Stimulated activated CD4-positive, alpha-beta T cell treated with anti-CD3 and anti-CD28 coated beads, Interleukin-4, amount 100 ng/mL, for 48 hours (primary cell): ENCODE measurements at places on chromosomes 16 and 17.
A peak's percentile ranks its signal among the peaks of the same experiment; 100 is the strongest.

DNA sequence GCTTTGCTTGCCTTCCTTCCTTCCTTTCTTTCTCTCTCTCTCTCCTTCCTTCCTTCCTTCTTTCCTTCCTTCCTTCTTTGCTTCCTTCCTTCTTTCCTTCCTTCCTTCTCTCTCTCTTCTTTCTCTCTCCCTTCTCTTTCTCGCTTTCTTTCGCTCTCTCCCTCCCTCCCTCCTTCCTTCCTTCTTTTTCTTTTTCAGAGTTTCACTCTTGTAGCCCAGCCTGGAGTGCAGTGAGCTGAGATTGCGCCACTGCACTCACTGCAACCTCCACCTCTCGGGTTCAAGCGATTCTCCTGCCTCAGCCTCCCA, 17.9 kb downstream of the FOXJ1 start:
- no peak for DNase-seq

GRCh38 chr16:27703545-27703944, 153.6 kb downstream of the KATNIP start:
- DNase-seq: no peak

DNA sequence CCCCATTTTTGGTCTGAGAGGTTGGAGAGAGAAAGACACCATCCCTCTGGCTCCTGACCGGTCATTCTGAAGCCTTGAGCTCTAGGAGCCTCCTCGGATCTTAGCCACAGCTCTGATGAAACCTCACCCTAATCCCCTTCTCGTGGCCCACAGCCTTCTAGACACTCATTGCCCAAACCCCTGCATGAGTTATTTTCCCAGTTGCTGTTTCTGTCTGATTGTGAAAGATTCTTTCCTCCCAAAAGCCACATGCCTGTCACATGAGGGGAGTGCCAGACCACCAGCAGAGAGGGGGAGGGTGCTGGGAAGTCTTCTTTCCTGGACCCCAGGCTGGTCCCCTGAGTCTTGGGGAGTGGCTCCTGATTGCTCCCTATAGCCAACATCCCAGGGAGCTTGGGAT, 17.6 kb upstream of the ABR start:
- no peak for DNase-seq

DNA sequence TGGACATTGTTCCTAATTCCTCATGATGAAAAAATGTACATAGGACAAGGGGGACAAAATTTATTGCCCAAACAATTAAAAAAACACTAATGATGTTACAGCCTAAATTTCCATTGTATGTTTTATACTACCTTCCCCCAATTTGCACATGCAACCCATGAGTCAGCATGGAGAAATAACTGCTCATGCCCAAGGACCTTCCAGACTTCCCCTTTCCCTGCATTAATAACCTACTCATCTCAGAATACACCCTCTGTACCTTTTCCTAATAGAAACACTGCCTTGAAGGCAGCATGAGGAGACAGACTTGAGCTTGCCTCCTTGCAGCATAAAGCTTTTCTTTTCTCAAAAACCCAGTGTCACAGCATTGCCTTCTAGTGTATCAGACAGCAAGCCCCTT, 2402.8 kb downstream of the TP53TG3F start:
- DNase-seq: no peak

- peak; percentile 11 for DNase-seq
These were observed 26.4 kb downstream of the LDAF1 start for GRCh38 chr16:21184834-21185233.

- DNase-seq: no peak
These were observed 2.5 kb downstream of the SEC14L1 start for GRCh38 chr17:77143306-77143705.

GRCh38 chr16:88466175-88466862, 13.2 kb downstream of the ZFPM1 start:
- no peak for DNase-seq

DNA sequence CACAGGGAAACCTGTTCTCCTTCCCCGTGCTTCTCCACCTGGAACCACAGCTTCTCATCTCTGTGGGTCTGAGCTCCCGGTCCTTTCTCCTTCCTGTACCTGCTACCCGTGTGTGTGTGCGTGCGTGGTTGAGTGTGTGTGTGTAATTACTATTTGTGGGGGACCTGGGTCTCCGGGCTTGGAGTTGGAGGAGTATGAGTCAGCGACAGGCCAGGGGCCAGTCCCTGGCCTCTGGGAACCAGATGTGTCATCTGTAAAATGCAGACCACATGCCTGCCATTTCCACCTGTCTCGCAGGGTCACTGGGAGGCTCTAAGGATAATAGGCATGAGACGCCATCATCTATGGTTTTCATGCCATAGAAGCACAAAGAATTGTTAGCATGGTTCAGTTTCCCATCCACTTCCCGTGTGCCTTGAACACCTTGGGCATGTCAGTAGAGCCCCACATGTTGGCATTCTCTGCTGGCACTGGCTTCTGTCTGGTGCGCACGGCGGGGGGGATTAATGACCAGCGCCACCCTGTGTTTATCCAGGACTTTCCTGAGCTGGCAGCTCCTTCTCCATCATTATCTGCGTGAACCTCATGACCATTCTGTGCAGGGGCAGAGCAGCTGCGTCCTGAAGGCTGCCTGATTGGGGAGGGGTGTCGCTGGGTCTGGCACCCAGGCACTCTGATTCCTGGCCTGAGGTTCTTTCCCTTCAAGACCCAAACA, 1.5 kb downstream of the ZNF205 start:
- DNase-seq: no peak

DNA sequence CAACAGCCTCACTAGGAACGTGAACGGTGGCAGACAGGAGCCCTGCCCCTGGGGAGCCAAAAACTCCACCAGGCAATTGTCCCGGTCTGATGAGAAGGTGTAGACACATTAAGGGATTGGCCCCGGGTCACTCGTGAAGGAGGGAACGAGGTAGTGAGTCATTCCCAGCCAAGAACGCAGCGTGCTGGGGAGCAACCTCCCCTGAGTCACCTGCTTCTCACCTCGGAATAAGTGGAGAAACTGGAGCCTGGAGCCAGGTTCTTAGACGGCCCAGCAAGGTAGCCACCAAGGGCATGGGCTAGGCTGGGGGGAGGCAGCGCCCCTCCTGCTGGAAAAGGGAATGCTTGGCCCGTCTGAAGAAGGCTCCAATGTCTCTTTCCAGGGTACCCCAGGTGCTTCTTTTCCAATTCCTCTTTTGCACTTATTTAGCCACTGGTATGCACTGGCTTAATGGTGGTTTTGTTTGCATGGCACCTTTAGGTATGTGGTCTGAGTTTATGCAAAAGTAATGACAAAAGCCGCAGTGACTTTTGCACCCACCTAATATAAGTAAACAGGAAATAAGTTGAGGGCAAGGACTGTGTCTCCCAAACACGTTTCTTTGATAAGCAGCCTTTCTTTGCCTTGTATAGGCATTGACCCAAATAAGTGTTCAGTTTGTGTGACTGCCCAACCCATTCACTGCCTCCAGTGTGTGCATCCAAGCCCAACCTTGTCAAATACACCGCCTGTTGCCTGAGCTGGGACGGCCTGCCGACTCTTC, 1.8 kb upstream of the HELZ start:
- no peak for DNase-seq

GRCh38 chr17:18381953-18382245, 4.3 kb downstream of the EVPLL start:
- DNase-seq: no peak

DNA sequence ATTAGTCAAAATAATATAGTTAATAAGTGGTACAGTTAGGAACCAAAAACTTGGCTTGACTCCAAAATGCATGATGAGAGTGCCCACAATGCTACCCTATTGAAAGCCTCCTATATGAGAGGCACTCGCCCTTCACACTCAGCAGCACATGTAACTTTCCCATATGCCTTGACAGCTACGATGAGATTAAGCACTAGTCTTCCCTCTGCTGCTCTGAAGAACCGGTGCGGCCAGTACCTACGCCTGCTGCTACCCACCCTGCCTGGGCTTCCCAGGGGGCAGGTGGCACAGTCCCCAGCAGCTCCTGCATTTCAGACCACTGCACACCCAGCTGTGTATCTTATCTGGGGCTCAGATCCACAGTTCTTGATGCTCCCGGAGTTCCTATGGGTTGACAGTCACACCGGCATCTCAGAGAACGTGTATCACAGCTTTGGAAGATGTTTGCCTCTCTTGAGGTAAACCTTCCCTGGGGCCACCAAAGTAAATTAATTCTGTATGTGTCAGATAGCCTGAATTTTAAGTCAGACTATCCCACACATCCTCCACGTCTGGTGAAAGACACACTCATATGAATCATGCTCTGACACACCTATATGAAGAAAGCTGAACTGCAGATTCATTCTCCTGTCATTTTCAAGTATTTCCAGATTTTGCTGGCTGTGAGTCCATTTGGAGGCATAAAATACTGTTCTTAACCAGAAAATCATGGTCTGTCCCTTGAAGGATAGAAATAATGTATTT, 77.8 kb downstream of the MYH10 start:
- no peak for DNase-seq

DNA sequence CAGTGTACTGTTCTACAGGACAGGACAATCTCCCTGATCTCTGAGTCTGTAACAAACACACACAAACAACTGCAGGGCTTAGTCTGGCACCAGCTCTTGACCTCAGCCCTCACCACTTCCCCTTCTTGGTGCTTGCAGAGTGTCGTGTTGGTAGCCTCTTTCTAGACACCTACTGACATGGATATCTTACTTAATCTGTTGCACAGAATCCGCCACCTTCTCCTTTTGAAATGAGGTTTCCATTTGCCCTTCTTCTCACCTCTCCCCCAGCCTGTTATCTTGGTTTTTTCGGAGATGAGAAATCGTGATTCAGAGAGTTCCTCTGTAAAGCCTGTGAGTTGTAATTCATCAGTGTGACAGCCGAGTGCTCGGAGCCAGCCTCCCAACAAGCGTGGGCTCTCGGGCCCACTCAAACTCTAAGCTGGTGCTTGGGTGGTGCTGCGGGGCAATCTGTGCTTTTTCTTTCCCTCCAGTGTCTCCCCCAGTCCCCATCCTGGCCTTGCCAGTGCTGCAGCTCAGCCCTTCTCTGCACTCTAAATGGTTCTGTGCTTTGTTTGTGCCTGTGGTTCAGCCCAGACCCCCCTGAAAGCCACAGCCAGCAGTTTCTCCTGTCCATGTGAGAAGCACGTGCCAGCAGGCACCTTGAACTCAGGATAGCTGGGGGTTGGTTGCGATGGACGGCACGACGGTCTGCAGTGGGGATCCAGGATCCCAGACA, 28.1 kb downstream of the KIAA0513 start:
- DNase-seq: peak; percentile 56

DNA sequence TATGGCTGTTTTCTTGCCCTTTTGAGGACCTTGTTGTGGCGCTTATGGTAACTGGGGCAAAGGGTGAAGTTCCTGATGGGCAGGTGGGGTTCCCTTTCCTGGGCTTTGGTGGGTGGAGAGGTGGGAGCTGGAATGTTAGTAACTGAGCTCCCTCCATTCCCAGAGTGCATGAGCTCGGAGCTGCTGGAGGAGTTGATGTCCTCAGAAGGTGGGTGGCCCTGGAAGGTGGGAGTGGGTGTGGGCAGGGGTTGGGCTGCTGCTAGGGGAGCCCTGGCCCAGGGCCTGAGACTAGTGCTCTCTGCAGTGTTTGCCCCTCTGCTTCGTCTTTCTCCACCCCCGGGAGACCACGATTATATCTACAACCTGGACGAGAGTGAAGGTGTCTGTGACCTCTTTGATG, 1.2 kb upstream of the ELMO3 start:
- DNase-seq: no peak

GRCh38 chr17:61756561-61756960, 106.8 kb downstream of the BRIP1 start:
- DNase-seq: no peak

- DNase-seq: no peak
These were observed 46.5 kb downstream of the KATNIP start for GRCh38 chr16:27596411-27596810.

GRCh38 chr16:11828696-11829095, 22.6 kb downstream of the RSL1D1 start:
- no peak for DNase-seq

DNA sequence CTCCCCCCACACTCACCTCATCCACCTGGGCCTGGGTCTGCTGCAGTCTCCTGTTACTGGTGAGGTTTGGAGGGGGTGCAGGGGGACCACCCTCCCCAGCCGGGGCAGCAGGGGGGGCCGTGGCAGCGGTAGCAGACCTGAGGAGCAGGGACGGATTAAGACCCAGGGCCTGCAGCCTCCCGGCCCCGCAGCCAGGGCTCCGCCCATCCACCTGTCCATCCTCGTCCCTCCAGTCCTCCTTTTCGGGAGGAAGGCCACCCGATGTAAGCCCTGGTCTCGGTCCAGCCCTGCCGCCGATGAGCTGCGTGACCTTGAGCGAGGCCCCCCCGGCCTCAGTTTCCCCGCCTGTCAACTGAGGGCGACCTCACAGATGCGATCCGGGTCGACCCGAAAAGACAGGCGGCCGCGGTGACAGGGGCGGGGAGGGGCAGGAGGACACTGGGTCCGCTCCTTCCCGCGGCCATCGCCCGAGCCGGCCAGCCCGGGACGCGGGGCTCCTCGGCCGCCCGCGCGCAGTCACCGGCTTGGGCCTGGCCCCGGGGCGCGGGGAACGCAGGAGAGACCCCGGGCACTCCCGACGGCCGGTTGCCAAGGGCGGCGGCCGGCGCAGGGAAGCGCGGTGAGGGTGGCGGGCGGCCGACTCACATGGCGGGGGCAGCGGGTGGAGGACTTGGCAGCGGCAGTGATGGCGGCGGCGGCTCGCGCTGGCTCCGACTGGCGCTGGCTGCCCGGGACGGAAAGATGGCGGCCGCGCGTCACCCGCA, at the start of gene VAMP2:
VAMP2 (minus strand) TSS at position 716 of the 764 bp plus-strand sequence; CDS start at position 647, 69 bp downstream.
- peak; percentile 77 for DNase-seq
